Sciatic nerve (tissue), 2 donors: ENCODE measurements at places on chromosomes 7 and 10.

DNA sequence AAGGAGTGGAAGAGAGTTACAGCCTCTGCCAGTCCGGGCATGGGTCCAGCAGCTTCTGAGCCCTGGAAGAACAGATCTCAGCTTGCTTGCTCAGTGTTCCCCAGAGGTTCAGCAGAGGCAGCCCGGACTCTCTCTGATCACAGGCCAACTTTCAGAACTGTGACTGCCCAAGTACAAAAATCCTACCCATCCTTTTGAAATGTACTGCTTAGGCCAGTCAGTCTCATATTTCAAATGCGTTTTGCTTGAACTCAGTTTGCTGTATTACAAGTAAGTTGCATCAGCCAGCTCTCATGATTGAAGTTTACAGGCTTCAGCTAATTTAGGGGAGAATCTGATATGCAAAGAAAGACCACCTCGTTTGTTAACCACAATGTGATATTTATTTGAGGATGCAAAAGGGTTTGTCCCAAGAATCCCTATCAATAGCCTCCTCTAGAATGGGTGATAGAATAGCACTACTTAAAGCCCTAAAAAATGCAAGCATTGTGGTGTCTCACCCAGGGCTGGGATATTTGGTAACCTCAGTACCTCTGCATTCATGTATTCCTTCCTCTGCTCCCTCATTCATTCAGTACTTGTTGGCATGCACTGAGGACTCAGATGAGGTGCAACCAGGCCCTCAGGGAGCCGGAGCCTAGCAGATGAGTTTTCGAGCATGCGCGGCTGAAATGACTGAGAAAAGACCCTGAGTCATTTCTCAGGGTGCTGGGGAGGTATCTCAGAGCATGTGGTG is 7.0 kb downstream of the AIMP2 start:
- DNase-seq: peak; percentile 79

DNA sequence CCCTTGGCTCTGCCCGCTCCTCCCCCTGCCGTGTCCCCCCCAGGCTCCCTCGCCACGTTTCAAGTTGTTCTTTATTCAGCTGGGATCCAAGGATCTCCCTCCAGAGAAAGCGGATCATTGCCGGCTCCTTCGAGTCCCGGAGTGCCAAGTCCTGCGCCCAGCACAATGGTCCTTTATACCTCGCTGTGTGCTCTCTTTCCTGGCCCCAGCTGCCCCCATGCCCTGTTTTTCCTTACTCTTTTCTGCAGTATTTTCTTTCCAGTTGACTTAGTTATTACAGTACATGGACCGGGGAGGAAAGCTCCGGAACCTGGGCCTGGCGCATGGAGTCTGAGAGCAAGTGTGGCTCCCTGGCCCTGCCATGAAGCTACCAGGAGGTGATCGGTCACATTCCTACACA is 88.1 kb upstream of the KMT2C start:
- DNase-seq: no peak

GRCh38 chr10:78342827-78343653 is 309.4 kb downstream of the RPS24 start:
- peak; percentile 28 for DNase-seq

DNA sequence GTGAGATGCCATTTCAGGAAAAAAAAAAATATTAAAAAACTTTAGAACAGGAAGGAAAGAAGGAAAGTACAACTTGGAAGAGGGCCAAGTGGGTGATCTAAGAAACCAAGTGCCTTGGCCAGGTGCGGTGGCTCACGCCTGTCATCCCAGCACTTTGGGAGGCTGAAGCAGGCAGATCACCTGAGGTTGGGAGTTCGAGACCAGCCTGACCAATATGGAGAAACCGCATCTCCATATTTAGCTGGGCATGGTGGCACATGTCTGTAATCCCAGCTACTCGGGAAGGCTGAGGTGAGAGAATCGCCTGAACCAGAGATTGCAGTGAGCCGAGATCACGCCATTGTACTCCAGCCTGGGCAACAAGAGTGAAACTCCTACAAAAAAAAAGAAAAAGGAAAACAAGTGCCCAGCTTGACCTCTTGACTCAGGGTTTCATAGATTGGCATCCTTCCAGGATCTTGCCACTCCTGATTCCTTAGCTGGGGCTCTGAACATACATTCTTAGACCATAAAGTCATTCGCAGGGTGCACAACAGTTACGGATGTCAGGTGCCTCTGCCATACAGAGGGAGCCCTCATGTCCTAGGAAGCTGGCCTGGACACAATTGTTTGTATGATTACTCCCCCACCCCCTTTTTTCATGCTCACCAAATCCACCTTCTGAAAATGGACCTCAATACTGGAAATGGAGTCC is 2.1 kb upstream of the GUSB start:
- peak; percentile 13 for DNase-seq

GRCh38 chr10:7662522-7662921 is 4.2 kb downstream of the ITIH5 start:
- no peak for DNase-seq

- DNase-seq: no peak
Measured at GRCh38 chr10:43712821-43713584, 64.3 kb upstream of the ZNF32 start.

GRCh38 chr7:92849322-92849721 is 12.9 kb upstream of the CDK6 start:
- DNase-seq: no peak

DNA sequence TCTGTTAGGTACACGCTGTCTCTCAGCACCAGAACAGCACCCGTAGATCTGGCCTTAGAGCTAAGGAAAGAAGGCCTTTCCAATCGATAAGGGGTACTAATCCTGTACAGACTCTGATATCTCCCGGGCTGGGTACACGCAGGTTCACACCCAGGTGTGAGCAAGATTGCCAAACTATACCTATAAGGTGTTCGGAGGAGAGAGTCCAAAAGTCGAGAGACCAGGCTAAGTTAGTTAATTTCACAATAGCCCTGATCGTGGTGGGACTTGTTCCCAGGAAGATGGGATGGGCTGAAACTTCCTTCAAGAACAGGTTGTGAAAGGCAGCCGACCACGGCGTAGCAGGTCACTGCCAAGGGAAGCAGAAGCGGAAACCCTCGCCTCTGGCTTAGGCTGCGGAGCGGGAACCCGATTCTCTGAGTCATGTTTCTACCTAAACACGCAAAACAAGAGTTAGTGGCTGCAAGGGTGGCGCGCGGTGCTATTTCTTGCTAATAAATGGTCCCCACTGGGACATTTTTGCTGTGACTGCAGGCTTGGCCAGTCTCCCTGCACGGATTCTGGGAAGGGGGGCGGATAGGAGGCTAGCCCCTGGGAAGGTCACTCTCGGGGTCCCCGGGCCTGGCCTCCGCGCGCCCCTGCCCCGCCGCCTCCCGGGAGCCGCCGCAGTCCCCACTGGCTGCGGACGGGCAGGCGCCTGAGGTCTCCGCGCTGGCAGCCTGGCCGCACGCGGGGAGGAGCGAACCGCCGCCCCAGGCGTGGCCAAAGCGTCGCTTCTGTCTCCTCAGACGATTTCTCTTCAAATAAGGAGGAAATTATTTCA is 75.4 kb upstream of the PDSS1 start:
- no peak for DNase-seq

DNA sequence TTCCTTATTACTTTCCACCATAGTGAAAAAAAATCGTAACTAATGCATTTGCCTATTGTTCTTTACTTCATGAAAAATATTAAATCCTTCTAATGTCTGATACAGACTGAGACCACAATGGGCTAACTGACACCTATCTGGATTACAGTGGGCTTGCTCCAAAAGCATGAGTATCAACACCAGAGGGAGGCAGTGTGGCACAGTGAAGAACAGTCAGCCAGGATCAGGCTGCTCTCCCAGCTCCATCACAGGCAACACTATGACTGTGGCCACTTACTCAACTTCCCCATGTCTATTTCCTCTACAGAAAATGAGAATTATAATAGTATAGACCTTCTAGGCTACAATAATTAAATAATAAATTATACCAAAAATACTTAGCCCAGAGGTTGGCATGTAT is 97.2 kb downstream of the SLC25A13 start:
- DNase-seq: no peak

DNA sequence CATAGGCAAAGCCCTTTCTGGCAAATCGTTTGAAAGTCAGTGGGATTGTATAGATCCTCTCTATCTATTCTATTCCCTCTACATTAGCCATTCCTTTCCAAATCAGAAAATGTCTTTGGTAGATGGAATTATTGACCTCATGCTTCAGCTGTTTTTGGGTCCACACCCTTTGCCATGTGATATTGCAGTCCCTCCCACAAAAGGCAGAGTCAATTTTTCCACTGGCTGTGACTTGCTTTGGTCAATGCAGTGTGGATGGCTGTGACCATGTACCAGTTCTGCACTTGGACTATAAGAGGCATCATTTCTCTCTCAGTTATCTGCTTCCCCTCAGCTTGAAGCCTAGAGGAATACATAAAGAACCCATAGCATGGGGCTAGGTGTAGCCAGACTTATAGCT is 332.9 kb downstream of the PTEN start:
- DNase-seq: no peak

- peak; percentile 81 for DNase-seq
Measured at GRCh38 chr10:119348516-119349240, 141.3 kb downstream of the GRK5 start.
